ENCODE measurements at places on chromosomes 1 and 21.

DNA sequence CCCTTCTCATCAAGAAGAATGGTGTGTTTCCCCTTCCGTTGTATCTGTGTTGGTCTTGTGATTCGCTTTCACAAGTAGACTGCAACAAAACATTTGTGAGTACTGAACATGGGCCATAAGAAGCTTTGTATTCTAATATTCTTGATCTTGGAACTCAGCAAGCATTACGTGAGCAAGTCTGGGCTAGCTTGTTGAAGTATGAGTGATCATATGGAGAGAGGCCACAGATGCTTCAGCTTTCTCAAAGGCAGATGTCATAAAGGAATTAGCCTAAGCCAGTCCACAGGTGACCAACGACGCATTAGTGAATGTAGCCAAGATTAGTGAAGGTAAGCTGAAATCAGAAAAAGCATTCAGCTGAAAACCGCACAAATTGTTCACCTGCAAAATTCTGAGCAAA is 609.6 kb upstream of the NEGR1 start:
- DNase-seq, result no peak

DNA sequence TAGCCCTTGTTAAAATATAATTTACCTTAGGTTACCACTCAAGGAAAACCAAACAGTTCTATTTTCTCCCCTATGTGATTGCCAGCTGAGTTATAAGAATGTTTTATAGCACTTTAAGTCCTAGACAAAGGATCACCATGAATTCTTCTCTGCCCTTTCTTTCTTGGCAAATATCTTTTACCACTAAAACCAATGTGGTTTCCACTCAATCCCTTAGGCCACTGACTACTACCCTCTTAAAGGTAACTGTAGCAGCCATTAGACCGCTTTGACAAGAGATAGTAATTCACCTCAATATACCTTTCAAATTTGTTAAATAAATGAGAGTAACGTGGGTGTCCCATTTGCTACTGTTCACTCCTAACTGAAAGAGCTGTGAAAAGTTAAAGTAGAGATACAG is 307.9 kb upstream of the PRMT6 start:
- no peak for DNase-seq

DNA sequence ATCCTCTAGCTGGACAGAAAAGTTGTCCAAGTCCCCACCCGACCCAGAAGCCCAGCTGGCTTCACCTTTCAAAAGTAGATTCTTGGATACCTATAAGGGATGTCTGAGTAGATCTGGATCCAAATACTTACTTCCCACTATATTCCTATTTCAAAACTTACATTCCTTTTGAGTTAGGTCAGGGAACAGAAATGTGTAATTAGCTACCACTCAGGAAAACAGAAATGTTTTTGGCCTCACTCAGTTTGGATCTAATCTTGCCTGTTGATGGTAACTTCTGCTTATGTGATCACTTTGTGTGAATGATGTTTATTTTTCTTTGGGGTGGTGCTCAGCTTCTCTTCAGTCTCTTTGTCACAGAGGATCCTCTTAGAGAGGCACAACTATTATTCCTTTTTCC is 814.4 kb upstream of the RGS18 start:
- DNase-seq, result no peak

DNA sequence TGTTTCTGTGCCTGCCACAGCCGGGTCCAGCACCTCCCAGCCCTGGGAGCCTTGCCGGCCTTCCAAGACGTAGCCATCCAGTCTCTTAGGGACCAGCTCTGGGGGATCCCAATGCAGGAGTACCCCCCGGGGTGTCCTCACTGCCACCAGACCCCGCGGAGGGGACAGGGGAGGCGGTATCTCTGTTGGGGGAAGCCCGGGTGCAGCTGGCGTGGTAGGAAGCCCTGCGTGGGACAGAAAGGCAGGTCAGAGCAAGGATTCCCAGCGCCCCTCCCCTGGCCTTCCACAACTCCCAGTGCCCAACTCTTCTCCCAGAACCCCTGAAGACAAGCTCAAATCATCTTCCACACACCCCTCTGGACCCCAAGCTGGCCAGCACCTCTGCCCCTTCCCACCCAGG is 4.9 kb upstream of the TAGLN2 start:
- DNase-seq, result no peak

GRCh38 chr1:3459051-3459908 is 4.8 kb downstream of the ARHGEF16 start:
- DNase-seq, result no peak

DNA sequence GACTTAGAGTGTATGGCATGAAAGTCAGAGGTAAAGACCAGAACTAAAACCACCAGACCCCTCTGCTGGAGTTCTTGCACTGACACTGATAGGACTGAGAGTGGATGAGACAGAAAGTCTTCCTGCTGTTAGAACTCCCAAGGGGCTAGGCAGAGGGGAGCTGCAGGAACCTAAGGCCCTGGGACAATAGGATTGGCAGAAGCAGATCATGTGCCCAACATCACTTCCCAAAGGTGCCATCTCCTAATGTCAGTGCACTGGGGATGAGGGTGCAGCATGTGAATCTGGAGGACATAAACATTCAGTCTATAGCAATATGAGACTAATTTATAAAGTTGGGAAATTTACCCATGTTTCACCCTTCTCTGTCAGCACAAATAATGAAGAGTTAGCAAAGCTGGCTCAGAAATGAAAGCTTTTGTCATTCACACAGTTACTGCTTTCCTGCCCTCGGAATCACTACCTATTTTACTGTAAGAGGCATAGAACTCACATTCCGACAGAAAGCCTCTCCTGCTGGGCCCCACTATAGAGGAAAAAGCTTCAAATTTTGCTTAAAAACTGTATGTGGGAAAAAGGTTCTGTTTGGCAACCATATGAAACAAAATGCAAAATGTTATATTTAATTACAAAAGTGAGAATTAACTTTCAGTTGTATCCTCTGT is 49.9 kb upstream of the SSX2IP start:
- no peak for DNase-seq

DNA sequence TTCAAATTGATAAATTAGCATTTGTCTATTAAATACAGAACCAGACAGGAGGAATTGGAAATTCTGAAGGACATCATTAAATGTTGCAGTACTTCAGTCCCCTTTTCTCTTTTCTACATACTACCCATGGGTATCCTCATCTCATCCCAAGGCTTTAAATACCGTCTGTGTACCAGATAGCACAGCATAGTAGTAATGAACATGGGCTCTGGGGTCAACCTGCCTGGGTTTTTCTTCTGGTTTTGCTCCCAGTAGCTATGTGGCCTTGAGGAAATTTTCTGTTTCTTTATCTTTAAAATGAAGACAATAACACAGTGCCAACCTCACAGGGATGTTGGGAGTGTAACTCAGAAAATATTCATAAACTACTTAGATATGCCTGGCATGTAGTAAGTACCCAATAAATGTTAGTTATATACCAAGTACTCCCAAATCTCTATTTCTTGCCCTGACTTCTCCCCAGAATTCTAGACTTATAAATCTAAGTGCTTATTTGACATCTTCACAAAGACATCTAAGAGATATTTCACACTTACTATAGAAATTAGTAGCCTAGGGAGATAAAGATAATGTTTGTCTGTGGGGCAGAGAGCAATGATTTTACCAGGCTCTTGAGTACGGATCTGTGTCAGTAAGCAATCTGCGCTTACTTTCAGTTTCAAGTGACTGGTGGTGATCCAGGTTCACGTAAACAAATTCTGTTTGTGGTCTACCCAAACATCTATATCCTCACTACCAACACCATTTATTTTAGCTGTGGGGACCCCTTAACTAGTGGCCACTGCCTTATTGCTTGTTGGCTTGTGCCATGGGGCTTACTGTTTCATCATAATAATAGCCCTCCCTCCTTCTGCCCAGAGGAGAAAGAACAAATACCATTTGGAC is 37.3 kb downstream of the VANGL2 start:
- DNase-seq, result no peak

- no peak for DNase-seq
Measured at GRCh38 chr1:99650030-99650429, 4.1 kb downstream of the PALMD start.

DNA sequence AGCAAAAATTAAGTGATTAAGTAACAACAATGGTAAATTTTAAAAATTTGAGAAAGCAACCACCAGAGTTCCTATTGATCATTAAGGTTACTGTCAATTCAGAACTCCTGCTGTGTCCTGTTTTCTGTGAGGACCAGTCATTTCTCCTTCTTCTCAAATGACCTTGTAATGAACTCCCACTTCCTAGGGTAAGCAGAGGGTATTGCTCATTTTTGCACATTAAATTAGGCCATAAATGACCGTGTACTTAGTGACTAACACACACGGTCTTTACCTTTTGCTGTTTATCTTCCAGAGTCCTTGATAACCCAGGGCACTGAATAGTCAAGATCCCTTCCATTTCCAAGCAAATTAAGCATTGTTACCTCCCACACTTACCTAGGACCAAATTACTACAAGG is 227.5 kb upstream of the LYPLAL1 start:
- no peak for DNase-seq

GRCh38 chr1:179262183-179262582 is 31.4 kb upstream of the SOAT1 start:
- DNase-seq, result no peak

DNA sequence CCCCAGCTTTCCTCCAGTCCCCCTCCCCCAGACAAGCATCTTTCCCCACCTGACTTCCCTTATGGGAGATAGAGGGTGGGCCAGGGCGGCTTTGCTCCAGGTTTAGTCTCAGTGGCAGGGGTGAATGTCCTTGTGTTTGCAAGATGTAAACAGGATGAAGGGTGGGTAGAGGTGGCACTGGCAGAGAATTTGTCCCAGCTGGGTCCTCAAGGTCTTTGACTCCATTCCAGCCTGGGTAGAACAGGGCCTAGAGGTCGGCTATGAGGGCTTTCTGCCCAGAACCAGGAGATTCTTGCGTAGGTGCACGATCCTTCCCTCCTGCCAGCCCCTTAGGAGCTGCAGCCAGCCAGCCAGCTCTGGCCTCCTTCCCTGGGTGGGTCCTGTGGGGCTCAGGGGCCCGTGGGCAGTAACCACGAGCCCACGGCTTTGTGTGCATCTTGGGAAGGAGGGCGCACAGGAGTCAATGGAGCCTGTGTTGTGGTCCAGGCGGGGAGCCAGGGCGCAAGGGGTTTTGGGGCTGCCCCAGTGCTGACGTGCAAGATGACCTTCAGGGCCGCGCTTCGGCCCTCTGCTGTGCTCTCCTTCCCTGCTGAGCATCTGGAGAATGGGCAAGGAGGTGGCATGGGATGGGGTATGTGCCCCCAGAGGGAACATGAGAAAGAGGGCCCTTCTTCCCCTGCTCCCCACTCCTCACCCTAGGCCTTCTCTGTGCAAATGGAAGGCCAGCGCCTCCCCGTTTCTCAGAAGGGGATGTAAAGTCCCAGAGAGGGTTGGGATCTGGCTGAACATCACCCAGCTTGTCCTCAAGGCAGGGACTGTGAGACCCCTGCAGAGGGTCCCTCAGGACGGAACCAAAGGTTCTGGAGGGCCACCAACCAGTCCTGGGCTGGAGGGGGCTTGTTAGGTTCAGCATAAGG is 15.7 kb downstream of the POU3F1 start:
- DNase-seq, result no peak

- DNase-seq, result peak; percentile 89
Measured at GRCh38 chr1:16913181-16913832, 8.4 kb upstream of the CROCC start.

DNA sequence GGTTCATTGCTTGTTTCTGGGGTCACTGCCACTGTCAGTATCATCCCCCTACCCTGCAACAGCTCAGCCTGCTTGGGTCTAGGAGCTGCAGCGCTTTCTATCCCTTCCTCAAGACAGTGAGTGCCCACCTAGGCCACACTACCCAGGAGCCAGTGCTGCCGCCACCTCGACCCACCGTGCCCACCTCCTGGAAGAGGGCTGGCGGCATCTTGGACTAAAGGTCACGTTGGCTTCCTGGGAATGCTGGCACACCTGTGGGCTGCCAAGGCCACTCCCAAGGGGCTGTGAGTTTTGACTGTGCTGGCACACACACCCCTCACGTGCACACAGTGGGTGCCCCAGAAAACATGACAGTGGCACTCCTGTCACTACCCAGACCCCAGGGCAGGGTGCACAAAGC is 22.1 kb downstream of the CRYAA start:
- DNase-seq, result peak; percentile 78

GRCh38 chr1:179953974-179954492 is 577 bp upstream of the CEP350 start:
- DNase-seq, result no peak

DNA sequence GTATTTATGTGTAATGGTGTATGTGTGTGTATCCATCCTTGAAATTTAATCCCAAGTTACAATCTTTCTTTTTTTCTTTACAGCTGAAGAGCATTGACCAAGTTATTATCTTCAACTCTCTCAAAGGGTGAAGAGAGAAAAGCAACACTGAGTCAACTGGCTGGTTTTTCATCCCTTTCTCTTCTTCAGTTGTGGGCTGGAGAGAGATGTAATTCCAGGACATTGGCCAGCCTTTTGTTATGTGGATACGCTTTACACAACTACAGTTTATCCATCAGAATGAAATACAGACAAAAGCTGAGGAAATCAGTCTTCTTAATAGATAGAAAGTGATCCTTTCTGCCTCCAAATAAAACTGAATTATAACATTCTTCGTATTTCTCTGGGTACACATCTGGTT is 357.0 kb upstream of the NCAM2 start:
- no peak for DNase-seq

- no peak for DNase-seq
Measured at GRCh38 chr1:159851407-159851806, 11.1 kb downstream of the VSIG8 start.

DNA sequence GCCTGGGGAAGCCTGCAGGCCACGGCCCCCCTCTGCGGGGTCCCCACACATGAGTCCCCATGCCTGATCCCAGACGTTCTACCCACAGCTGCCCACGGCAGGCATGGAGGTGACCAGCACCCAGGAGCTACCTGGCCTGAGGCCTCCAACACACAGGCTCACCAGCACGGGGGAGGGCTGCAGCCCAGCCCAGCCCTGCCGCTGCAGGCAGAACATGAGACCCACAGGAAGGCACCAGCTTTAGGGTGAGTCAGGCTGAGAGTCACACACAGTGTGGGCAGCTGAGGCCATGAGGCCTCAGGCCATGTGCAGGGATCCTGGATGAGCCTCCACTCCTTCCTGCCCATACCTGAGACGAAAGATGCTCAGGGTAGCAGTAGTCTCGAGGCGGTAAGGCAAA is 121.1 kb downstream of the PSMG1 start:
- DNase-seq, result no peak

DNA sequence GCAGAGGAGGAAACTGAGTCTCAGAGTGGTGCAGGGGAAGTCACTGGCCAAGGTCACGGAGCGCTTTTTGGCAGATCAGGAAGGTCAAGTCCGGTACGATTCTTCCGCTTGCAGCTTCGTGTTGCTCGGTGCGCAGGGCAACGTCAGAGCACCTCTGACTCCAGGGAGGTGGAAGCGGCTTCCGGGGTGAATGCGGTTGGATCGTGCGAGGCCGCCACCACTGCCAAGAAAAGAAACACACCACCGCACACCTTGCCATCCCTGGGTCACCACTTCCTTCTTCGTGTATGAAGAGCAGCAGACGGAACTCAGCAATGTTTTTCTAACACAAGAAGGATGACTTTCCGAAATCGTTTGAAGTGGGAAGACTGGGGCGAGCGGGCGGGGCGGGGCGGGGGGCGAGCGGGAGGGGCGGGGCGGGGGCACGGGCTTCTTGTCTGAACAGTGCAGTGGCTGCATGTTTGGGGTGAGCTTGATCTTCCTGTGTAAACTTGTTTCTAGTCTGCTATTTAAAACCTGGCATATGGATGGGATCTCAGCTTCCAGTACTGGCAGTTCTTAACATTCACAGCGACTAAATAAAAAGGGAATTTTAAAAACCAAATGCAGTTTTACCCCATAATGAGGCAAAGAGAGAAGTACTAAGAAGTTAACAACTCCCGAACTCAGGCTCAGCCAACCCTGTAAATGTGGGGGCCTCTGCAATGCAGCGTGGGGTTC is 300.0 kb downstream of the RRAGC start:
- DNase-seq, result no peak

All from mesenteric fat pad (tissue), 1 donor.